HepG2 (cell line): ENCODE measurements at places on chromosomes 5 and 9.
A peak's percentile ranks its signal among the peaks of the same experiment; 100 is the strongest.

GRCh38 chr5:1131726-1132125, 19.9 kb upstream of the SLC12A7 start:
- DNase-seq = no peak

GRCh38 chr5:18972177-18972576, 1015.8 kb downstream of the CDH18 start:
- DNase-seq = no peak

DNA sequence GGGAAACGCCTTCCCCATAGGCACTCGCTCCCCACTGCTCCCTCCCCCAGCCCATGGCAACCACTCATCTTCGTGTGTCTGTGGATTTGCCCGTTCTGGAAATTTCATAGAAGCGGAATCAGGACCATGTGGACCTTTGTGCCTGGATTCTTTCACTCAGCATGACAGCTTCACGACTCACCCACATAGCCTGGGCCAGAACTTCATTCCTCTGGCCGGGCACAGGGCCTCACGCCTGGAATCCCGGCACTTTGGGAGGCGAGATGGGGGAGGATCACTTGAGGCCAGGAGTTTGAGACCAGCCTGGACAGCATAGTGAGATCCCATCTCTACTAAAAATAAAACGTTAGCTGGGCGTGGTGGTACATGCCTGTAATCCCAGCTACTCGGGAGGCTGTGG, 12.1 kb upstream of the DIPK1B start:
- no peak for DNase-seq

- no peak for DNase-seq
These were observed 309.1 kb downstream of the ADAMTS6 start for GRCh38 chr5:65172486-65173129.

GRCh38 chr5:55345327-55345726, 37.5 kb downstream of the MTREX start:
- peak; percentile 56 for DNase-seq

GRCh38 chr5:3893975-3894374, 298.3 kb downstream of the IRX1 start:
- no peak for DNase-seq

DNA sequence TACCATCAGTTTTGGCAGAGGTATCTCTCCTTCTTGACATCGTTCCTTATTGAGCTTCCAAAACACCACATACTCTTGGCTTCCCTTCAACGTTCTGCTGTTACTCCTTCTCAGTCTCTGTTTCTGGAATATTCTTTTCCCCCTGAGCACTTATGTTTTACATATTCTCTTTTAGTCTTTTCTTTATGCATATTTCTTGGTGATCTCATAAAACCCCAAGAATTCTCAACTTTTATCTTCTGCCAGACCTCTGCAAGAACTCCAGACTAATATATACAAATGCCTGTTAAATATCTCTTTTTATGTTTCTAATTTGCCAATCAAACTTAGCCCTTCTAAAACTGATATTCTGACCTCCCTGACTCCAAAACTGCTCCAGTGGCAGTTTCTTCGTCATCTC, 453.4 kb upstream of the CTNND2 start:
- no peak for DNase-seq

- DNase-seq = no peak
These were observed 759.7 kb downstream of the BRINP1 start for GRCh38 chr9:118609355-118610044.

GRCh38 chr9:9556865-9557803, 1055.7 kb downstream of the PTPRD start:
- DNase-seq = no peak

- DNase-seq = no peak
These were observed 2.7 kb downstream of the GPX3 start for GRCh38 chr5:151023047-151023615.

DNA sequence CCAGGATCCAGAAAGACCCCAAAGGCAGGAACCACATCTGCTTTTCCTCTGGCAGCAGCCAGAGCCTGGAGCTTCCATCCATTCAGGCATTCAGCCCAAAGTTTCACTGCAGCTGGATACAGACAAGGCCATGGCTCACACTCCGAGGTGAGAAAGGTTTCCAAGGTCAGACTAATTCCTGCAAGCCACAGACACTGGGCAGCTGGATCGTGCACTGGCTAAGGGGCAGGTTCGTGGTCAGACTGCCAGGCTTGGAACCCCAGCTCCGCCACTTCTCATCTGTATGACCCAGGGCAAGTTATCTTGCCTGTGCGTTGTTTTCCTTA, 36.9 kb downstream of the SPOCK1 start:
- no peak for DNase-seq

DNA sequence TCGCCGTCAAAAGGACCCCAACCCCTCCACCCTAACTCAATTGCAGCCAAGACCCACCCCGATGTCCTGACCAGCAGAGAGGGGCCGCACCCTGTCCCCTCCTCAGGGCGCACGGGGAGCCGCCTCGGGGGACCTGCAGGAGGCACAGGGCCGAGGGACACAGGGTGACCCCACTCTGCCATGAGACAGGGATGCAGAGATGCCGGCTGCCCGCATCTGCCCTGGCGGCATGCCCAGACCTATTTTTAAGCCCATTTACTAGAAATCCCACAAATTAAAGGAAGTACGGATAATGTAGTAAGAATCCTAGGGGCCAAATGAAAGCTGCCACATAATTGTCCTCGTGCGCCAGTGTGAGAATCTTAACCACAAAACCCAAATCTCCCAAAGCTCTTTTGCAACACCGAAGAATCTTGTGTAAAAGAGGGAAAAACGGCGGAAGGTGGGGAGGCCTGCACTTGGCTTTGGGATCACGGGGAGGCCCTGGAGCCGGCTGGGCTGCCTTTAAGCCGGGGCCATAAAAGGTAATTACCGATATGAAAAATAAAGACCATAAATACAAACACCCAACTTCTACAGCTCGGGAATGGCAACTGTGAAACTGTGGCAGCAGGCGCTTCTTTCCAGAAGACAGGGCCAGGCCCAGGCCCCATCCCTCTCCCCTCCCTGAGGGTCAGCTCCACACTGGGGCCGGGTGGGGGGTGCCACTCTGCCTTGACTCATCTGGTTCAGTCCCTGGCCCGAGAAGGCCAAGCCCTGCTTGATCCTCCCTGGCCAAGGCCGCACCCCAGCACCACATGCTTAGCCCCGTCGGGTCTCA, 35.0 kb downstream of the NACC2 start:
- no peak for DNase-seq

DNA sequence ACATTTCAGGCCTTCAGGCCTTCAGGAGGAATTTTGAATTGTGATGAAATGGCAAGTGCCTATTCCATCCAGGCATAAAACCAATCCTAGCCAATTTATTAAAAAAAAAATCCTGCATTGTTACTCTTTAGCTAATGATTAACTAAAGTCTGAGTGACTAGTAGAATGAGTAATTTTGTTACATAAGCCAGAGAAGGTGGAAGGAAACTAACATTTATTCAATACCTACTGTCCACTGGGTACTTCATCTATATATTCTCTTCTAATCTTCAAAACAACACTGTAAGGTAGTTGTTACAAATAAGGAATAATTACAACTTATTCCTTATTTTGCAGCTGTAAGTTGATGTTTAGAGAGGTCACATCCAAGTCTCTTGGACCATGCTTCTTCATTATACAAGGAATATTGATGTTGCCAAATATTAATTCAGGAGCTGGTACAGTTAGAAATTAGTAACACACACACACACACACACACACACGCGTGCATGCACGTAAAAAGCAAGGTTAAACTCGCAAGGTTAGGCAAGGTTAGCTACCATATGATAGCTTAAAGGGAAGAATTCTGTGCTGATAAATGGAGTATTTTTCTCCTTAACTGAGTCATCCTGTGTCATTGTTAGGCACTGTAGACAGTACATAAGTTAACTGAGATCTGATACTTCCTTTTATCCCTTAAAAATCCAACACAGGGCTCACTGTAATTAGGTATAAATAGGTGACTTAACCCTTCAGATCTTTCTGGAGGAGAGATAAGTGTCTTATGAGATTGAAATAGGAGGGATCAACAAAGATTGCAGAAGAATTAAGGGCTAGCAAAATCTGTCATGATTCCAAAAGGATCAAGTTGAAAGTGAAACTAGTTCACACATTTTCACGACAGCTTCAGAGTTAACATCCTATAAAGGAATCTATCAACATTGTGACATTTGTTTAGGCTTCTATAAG, 596.9 kb downstream of the PDE4D start:
- peak; percentile 43 for DNase-seq

- no peak for DNase-seq
These were observed 13.2 kb upstream of the PCA3 start for GRCh38 chr9:76751001-76751400.

- no peak for DNase-seq
These were observed 29.5 kb downstream of the PLEKHG4B start for GRCh38 chr5:121432-121831.

DNA sequence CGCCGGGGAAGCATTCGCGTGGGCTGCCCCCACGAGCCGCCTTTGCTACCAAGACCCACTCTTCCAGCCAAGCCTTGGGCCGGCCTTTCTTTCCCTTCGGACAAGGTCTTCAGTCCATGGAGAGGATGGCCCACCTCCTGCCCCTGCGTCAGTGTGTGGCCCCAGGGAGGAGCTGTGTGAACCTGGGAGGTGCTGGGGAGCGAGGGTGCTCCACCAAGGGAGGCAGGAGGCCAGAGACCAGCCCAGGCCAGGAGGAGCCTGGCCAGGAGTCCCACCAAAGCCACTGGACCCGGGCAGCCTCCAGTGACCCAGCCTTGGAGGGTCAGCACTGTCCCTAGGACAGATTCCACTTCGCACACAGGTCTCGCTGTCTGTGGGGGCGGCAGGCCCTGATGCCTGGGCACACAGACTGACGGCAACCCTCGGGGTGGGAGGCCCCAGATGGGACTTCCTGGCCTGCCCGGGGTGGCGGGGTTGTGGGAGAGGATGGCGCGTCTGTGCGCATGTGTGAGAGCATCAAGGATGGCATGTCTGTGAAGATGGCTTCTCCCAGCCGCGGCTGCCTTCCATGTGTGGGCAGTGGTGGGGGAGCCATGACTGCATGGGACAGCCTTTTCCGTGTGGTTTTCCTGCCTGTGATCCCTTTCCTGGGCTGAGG, 113.3 kb upstream of the LPCAT1 start:
- DNase-seq = no peak

DNA sequence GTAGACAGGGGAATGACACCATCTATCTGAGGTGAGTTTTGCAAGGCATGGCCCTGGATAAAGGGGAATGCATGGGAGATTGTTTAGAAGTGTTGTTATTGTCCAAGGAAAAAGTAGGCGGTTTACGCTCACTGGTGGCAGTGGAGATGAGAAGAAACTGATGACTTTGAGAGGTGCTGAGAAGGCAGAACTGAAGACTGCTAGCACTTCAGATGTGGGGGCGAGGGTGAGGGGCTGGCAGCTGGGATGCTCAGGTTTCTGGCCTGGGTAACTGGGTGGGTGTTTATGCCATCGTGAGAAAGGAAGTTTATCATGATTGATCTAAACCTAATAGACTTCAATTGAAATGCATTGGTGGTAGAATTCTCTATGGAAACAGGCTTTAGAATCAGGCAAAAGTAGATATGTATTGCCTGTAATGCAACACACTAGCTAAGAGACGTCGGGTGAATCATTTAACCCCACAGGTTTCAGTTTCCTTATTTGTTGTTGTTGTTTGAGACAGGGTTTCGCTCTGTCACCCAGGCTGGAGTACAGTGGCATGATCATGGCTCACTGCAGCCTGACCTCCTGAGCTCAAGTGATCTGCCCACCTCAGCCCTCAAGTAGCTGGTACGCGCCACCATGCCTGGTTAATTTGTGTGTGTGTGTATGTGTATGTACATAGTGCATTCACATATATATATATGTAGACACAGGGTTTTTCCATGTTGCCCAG, 123.5 kb downstream of the SLC24A2 start:
- no peak for DNase-seq

GRCh38 chr9:131627326-131627647, 82.0 kb downstream of the PRRT1B start:
- no peak for DNase-seq

DNA sequence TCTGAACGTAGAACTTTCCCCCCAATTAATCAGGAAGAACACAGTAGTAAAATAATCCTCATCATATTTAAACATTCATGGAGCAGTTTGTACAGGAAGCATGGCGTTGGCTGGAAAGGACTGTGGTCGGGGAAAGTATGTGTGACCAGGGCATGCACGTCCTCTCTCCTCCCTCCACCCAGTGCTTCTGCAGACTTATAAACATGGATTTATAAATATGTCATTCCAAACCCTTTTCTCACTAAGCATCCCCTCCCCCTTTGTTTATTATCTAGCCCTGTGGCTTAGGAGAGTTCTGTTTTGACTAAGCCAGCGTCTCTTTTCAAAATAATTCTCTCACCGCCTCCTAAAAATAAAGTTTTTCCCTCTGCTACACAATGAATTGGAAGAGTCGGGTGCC, 70.4 kb upstream of the DAP start:
- no peak for DNase-seq

DNA sequence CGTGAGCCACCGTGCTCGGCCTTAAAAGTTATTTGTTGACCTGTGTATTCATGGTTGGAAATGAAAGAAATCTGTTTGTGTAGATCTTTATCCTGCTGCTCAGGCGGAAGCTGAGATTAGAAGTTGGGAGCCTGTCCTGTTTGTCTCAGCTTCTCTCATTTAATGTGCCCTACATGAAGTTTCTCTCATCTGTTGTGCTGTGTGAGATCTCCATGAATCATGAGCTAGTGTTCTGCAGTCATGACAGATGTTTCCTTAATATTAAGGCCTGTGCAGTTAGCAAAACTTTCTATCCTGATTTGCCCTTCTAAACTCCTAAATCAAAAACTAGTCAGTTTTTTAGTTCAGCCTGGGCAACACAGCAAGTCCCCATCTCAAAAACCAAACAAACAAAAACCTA, 59.5 kb downstream of the FAM78A start:
- no peak for DNase-seq

DNA sequence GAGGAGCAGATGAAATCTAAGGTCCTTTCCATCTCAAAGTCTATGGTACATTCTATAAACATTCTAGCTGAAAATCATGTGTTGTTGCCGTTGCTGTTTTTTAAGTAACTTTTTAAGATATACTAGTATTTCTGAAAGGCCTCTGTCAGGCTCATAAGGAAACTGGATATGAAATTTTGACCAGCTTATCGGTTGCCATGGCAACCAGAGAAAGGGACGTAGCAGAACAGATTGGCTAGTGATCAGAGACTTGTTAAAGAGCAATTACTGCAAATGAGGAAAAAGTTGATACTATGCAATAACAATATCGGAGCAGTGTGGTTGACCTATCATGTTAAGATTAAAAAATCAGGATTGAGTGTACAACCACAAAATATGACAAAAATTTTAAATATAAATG, 57.0 kb upstream of the RNF180 start:
- no peak for DNase-seq

DNA sequence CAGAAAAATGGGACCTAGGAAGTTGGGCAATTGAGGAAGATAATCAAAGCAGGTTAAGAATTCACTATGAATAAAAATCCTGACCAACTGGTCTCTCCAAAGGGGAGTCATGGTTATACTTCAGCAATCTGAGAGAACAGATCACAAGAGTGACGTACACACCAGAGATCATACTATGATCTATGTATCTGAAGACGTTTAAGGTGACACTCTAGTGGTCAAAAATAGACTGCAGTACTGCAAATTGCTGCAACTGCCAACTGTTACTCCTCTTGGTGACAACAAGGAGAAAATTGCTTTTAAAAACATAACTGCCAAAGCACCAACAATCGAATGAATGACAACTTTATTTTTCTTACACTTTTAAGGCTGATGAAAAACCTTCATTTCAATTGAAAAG, 4.9 kb downstream of the AK6 start:
- peak; percentile 29 for DNase-seq

GRCh38 chr5:15600035-15600434, 100.1 kb downstream of the FBXL7 start:
- DNase-seq = no peak

- no peak for DNase-seq
These were observed 50.1 kb downstream of the ST8SIA4 start for GRCh38 chr5:100852988-100853449.

- DNase-seq = peak; percentile 73
These were observed 15.8 kb downstream of the NDST1 start for GRCh38 chr5:150523472-150524350.
